ENCODE measurements at places on chromosomes 2 and 18.

DNA sequence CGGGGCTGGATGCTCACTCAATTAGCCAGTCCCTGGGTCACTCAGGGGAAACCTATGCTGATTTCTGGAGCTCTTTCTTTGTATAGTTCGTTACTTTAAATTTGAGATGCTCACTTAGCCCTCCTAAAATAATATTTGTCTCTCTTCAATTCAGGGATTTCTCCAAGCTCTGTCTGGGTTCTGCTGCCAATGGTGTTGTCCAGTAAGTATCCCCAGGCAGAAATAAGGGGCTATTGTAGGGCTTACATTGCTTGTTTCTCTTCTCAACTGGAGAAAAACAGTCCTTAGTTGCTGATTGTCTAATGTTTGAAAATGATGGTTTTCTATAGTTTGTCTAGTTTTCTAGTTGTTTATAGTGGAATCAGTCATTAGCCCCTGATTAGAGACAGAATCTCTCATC lies 5.0 kb downstream of the RAB6C start:
- no peak for DNase-seq

GRCh38 chr2:195984923-195985726 lies 83.5 kb downstream of the DNAH7 start:
- DNase-seq, result no peak

- DNase-seq, result no peak
Observed at GRCh38 chr2:23435250-23436035, 50.5 kb downstream of the KLHL29 start.

- no peak for DNase-seq
Observed at GRCh38 chr2:240857039-240858008, 11.3 kb upstream of the AGXT start.

DNA sequence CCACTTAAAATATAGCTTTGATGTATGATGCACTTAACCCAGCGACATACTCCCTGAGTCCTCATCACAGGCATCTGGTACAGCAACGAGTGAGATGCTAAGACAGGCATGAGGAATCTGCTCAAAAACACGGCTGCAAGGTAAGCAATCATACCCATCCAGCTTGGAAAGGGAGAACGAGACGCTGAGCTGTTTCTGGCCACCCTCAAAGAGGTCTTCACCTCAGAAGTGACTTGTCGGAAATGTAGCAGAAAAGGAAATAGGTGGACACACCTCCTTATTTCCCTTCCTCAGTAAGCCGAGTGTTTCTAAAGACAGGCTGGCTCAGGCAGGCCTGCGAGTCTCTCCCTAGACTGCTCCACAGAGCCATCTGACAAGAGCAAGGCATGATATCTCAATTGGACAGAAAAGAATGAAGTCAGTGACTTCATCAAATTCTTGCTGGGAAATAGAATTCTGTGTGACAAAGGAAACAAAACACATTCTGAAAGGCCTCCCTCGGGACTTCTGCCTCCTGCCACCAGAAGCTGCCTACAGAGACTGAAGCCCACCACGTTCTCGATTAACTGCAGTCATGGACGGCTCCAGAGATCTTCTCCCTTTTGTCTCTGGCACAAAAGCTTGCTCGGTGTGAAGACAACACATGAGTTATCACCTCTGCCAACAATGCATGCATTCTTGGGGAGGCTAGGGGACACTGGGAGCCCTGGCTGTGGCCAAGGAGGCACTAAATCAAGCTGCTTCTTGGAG lies 84.3 kb downstream of the UXS1 start:
- no peak for DNase-seq

DNA sequence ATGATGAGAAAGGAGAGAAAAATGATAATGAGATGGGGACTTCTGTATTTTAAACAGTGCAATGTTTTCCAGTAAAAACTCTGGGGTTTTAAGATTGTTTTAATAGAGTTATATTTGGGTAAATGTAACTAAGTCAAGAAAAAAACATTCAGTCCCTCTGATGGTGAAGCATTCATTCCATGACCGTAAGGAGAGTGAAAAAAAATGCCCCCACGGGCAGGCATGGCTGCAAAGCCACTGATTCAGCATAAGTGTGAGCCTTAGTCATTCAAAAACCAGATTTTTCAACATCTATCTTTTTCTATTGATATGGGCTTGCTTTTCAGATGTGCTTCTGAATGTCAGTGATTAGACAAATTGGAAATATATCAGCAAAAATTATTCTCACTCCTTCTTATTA lies 957.8 kb downstream of the SLC4A3 start:
- DNase-seq, result no peak

DNA sequence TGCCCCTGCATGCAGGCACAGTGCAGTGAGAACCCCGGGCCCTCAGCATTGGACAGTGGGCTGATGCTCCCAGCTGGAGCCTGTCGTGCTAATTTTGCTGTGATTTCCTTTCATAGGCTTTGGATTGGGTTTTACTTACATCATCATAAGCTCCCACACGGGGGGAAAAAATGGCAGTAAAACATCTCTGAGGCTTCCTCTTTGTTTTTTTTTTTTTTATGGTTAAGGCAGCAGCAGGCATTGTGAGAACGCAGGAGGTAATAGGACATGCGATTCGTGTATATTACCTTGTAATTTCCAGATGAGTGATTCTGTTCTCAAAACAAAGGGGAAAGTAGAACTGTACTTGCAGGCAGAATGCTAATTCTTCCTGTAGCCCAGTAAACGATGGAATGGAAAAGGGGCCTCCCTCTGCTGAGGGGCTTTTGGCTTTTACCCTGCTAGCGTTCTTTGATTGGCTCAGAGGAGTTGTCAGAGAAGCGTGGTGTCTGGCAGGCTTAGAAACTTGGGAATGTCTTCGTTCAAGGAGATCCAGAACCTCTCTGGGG lies 89.7 kb downstream of the NPAS2 start:
- no peak for DNase-seq

- DNase-seq, result no peak
Observed at GRCh38 chr2:38692636-38693318, 26.9 kb downstream of the GALM start.

- no peak for DNase-seq
Observed at GRCh38 chr2:10076511-10076910, 3.7 kb downstream of the CYS1 start.

GRCh38 chr2:237742191-237742590 lies 56.4 kb upstream of the RBM44 start:
- DNase-seq, result no peak

DNA sequence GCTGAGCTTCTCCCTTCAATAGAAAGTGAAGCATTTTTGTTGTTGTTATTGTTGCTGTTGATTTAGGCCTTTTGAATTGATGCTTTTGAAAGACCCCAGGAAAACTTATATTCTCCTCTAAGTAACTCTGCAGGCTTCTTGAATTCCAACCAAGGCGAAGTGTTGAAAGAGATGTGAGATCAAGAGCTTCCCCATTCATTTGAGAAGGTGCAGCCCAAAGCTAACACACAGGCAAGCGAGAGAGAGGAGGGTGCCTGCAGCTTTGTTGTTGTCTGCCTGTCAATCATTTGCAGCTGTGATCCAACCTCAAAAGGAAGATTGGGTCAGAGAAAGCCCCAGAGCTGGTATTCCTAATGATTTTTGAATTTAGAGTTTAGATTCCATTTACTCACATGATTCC lies 963.6 kb upstream of the CNTNAP5 start:
- DNase-seq, result no peak

DNA sequence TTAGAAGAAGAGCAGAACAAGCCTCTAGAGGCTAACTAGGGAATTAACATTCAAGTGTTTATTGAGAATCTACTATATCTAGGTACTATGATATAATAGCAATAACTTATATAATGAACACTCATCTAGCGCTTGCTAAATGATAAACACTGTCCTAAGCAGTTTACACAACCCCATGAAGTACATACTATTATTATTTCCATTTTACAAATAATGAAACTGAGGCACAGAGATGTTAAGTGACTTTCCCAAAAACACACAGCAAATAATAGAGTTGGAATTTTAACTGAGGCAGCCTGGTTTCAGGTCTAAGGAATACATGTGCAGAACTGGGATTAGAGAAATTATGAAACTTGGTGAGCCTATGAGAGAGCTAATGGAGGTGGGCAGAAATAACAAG lies 893.4 kb downstream of the CPS1 start:
- DNase-seq, result no peak

DNA sequence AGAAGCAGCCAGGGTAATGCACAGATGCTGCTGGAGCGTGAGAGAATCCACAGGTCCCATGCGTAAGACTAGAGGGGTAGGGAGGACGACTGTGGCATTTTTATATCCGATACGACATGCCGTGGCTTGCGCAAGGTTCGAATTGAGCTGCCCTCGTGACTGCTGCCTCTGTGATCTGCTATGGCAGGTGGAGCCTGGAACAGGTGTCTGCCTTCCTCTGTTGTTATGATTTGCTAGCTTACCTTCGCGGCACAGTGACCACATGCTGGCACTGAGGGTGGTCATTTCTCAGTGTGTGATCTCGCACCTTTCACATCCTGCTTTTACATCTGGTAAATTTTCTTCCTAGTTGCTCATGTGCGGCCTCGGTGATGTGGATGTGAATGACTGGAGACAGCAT lies 240.2 kb downstream of the ALPK2 start:
- no peak for DNase-seq

DNA sequence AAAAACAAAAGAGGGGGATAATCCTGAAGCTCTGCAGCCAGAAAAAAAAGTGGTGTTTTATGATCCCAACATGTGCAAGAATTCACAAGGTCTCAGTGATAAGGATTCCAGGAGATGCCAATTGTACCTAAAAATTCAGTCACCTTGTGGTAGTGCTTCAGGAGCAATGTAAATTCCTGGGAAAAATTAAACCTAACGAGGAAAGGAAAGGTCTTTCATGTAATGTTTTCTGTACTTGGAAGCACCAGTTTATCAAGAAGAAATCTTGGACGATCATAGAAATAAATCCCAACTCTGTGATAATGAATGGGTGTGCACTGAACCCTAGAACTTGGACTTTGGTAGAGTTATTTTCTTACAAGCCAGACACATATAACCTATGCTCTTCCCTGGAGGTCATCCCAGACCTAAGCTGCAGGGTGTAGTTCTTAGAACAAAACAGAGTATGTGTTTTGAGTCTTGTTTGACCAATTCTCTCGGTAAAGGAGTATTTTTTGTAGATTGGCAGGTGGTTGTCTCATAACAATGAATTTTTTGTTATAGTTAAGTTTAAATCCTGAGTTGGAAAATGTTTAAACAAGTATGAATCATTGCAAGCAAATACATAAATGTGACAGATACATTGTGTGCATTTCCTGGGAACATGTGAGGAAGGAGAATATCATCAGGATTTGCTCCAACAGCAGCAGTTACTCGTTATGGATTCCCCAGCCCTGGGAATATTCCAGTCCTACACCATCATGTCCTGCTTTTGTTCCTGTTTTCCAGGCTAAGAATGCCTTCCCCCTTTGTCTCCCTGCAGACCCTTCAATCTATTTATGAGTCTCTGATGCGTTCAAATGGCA lies 224.6 kb downstream of the NAPG start:
- no peak for DNase-seq

DNA sequence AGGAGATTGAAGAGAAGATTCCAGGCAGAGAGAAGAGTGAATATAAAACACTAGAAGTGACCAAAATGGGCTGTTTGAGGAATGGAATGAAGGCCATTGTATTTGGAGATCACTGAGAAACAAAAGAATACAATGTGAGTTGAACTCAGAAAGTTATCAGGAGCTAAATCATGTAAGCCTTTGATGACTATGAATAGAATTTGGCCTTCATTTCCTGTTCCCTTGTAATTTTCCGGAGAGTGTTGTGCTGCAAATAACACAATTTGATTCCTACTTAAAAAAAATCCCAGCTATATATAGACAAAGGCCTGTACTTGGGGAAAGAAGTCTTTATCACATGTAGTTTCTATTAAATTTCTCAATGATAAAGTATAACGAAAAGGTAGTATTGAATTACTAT lies 33.7 kb upstream of the KYNU start:
- DNase-seq, result no peak

DNA sequence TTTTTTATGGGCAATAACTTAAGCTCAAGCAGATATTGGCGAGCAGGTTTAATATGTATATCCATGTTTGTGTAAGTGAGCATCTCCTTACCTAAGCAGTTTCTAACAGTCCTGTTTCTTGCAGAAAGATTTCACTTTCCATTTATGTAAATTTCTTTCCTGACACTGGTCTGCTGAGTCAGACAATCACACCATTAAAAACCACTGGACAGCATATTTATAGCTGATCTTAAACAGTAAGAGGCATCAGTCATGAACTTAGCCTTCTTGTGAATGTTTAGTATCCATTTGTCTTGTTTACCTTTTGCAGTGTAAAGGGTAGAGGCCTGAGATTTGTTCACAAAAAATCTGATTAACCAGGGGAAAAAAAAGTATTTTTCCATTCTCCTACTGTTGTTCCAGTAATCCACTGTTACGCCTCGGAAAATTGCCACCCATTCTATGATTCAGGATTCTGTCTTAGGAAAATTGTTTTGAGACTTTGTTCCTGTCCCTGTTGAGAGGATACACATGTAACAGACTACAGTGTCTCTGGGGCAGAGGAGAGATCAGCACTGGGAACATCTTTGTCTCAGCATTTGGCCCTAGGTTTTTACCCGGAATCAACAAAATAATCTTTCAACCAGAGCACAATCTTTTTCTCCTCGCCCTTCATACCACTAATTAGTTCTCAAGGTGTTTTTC lies 521.0 kb upstream of the NRP2 start:
- no peak for DNase-seq

- peak; percentile 7 for DNase-seq
Observed at GRCh38 chr18:10482363-10482984, 28.0 kb downstream of the APCDD1 start.

GRCh38 chr2:133025004-133025403 lies 355.0 kb upstream of the LYPD1 start:
- no peak for DNase-seq

GRCh38 chr2:216845426-216845825 lies 14.4 kb downstream of the TNP1 start:
- no peak for DNase-seq

- no peak for DNase-seq
Observed at GRCh38 chr2:5433855-5434254, 258.3 kb upstream of the SOX11 start.

DNA sequence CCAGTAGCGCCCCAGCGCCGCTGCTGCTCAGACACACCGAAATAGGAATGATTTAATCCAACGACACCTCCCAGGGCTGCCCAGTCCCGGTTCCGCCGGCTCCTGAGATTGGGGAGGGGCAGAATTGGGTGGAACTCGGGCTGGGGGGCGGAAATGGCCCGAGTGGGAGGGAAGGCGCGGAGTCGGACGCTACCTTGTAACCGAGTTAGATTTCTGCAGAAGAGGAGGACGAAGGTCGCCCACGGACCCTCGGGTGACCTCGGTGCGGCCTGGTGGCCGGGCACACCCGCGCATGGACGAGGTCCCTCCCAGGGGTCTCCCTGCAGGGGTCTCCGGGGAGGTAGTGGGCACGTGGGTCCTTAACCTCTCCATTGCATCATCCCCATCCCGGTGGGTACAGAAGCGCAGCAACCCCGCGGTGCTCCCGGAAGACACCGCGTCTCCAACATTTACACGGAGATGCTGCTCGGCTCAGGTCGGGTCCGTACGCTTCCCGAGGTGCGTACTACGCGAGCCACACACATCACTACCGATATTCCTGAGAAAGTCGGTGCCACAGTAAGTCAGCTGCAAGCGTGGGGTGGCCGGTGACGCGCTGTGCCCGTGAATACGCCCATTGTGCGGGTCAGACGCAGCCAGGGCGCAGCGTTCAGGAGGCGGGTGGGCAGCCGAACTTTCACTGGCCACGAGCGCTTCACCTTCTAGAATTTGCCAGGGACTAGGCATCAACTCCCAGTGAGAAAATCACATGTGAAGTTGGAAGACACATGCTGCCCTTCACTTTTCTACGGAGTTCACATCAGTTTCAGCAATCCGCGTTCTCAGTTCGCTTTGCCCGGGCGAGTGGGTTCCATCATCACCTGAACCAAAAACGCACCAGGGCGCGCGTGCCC lies 3.0 kb downstream of the ZNF516 start:
- peak; percentile 65 for DNase-seq

- DNase-seq, result no peak
Observed at GRCh38 chr2:182904844-182905243, 38.4 kb upstream of the FRZB start.

Measured in NB4 (cell line).